ENCODE measurements at places on chromosomes 16 and 17.

DNA sequence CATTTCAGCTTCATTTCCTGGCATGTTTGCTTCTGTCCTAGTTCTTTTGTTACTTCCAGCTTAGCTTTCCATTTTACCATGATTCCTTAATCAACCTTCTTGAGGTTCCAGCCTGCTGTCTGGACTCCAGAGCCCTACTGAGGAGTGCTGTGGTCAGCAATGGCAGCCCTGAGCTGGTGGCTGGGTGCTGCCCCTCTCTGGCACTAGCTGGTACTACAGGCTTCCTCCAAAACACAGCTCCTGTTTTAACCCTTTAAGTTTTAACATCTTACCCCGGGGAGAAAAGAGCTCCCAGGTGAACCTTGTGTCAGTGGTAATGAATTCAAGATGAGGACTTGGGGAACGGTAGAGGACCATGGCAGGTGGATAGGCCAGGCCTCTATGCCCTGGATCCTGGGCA, 395.5 kb downstream of the TMEM114 start:
- no peak for DNase-seq

- DNase-seq, result peak; percentile 52
These were observed 54.4 kb upstream of the ICAM2 start for GRCh38 chr17:64074704-64075426.

DNA sequence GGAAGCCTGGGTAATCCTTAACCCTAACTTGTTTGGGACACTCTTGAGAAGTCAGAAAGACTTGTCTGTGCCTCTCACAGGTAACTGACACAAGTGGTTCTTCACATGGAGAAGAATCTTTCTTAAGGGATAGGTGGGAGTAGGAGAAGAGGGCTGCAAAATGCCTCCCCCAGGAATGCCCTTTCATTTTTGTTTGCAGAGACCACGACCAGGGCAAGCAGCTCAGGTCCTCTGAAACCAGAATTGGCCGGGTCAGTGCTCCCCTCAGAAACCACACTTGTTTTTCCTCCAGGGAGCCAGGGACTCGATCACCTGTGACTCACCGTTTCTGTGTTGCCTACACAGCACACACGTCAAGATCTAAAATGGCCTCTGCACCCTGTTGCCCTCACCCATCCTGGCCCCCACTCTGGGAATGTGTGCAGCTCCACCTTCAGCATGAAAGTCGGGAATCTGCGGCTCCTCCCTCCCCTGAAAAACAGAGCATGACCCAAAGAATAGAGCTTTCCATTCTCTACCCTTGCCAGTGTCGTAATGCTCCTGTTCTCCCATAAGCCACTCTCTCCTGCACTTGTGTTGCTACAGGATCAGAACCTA, 36.1 kb downstream of the HNF1B start:
- no peak for DNase-seq

DNA sequence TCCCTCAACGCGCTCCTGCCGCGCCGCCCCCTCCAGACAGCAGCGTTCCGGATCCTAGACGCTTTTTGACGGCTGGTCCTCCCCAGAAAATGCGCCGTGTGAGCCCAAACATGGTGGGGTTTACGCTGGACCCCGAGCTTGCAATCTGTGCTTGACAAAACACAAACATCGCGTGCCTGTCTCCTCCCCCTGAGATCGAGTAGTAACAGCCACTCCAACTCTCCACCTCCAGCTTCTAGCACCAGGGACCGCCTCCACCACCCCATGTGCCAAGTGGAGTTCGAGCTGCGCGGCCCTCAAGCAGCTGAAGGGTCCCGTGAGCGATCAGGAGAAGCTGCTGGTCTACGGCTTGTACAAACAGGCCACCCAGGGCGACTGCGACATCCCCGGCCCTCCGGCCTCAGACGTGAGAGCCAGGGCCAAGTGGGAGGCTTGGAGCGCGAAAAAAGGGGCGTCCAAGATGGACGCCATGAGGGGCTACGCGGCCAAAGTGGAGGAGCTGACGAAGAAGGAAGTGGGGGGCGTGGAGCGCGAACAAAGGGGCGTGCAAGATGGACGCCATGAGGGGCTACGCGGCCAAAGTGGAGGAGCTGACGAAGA, 656 bp upstream of the GEMIN4 start:
- peak; percentile 64 for DNase-seq

GRCh38 chr17:75086496-75087181, 1.1 kb upstream of the SLC16A5 start:
- DNase-seq, result peak; percentile 42

DNA sequence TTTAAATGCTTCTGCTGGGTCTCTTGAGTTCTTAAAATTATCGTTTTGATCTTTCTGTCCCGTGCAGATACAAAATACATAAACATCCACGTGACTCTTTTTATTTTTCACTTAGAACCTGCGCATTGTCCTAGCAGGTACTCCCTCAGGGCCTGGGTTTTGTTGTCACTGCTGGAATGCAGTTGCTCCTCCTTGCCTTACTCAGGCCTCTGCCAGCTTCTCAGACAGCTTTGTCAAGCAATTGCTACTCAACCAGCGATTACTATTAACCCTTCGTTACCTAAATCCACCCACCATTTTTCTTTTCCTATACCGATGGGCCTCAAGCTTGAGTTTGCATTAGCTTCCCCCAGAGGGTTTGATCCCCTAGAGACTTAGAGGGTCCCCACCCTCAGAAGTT, 405.9 kb upstream of the RBFOX1 start:
- DNase-seq, result no peak

DNA sequence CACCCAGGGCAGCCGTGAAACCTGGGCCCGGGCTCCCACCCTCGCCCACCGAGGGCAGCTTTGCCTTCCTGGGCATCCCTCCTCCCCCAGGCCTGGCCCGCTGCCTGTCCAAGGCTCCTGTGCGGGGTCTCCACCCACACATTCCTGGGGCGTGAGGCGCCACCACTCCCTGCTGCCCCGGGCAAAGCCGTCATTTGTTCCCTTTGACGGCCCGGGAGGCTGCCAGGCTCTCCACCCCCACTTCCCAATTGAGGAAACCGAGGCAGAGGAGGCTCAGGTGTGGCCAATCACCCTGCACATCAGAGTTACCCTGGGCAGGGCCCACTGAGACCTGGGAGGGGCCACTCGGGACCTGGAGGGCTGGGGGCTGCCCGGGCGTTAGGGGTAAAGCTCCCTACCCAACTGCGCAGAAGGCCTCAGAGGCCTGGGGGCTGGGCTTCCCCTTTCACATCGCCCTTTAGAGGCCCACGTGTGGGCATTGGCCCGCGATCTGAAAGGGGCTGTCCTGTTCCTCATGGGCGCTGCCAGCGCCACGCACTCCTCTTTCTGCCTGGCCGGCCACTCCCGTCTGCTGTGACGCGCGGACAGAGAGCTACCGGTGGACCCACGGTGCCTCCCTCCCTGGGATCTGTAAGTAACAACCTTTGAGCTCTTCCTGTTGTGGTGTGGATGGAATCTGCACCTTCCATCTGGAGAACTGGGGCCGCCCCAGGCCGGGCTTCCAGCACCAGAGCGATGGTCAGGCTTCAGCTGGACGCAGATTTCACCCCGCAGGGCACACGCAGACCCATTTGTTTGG, at the start of gene MSLN:
TSS of gene MSLN (plus strand) at position 190 of the 799 bp plus-strand sequence. CDS start 1,947 bp downstream, outside the sequence.
- no peak for DNase-seq

- no peak for DNase-seq
These were observed 90.5 kb downstream of the ADAMTS18 start for GRCh38 chr16:77344341-77344740.

DNA sequence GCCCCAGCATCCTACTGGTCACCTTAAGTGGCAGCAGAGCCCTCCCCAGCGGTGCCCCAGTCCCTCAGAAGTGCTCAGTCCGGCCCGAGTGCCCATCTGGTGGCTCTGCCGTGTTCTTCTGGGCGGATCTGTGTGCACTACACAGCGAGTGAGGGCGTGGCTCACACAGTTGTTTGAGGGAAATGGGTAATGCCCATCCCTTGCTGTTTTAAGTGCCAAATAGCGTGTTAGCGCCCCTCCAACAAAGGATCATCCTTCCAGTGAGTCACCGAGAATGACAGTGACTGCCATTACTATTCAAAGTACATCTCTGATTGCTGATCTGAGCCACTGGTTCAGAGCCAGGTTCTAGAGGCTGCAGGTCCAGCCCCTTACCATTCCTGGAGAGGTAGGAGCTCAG, 152.0 kb downstream of the LGALS9B start:
- no peak for DNase-seq

DNA sequence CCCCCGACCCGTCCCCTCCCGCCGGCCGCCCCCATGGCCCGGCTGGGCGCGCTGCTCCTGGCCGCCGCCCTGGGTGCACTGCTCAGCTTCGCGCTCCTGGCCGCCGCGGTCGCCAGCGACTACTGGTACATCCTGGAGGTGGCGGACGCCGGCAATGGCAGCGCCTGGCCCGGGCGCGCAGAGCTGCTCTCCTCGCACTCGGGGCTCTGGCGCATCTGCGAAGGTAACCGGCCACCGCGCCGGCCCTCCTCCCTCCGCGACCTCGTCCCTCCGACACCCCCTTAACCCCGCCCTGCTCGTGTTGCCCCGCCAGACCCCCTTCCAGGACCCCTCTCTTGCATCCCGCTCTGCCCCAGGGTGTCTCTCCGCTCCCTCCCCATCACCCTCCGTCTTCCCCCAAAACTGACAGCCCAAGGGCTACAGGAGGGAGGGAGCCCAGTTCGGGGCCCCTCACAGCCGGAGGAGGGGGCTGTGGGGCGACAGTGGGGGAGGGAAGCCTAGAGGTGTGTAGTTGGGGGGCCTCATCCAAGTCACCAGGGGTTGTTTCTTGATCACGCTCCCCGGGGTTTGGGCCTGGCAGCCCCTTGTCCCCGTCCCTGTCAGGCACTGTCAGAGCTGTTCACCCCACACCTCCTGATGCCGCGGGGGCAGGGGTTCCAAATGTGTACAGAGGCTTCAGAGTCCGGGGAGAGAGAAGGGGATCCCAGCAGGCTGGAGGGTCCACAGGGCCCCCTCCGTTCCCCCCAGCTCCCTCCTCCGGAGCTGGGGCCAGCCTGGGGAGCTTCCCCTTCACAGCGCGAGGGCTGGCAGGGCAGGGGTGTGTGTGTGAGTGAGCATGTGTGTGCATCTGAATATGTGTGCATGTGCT, 794 bp downstream of the TMEM235 start:
- DNase-seq, result no peak
